Fibroblast of villous mesenchyme (primary cell): ENCODE measurements at places on chromosomes 7 and 10. TPM values are rescaled to one million over a fixed set of nuclear protein-coding genes. Genes with fewer than 3 reads are reported as not detected.
A peak's percentile ranks its signal among the peaks of the same experiment; 100 is the strongest.

Gene STEAP1B
- 7.4 and 11.7 TPM in 2 replicates for total RNA-seq

Gene FZD1
- 5.2 and 9.0 TPM in 2 replicates for total RNA-seq

Gene AIFM2
- total RNA-seq, result 5.5 and 7.8 TPM in 2 replicates

Gene CYP2C19
- total RNA-seq, result 0.43 TPM in 1 of 2 replicates, not detected in the other

Gene NRCAM
- 0.97 and 1.3 TPM in 2 replicates for total RNA-seq

Gene CLEC2L
- total RNA-seq, result not detected in 2 replicates

DNA sequence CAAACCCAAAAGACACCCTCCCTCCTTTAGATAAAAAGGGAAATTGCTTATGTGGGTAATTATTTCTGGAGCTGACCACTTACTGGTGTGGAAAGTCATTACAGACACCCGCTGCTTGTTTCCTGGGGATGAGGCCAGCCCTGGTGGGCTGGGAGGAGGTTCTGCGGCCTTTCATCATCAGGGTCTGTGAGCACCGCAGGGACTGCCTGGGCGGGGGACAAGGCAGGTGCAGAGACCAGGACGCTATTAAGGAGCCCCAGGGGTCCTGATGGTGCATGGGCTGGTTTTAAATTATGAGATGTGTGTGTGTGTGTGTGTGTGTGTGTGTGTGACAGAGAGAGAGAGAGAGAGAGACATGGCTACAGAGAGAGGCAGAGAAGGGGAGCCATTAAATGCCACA lies 171.2 kb downstream of the DNAJB6 start:
- DNase-seq, result no peak

DNA sequence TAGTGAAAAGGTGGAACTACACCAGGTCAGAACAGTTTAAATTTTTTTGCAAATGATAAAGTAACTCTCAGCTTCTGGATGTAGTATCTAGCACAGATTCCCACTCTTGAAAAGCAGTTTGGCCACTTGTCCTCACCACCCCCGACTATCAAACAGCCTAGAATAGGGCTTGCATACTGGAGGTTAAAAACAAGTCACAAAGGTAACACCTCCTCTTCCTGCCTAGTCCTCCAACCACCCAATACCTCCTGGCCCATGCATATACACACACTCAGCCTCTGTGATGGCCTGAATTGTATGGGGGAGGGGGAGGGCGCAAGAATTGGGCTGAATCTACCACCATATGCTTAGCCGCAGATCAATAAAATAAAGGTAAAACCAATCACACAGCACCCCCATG lies 5.7 kb downstream of the SKAP2 start:
- DNase-seq, result no peak

- DNase-seq, result no peak
Measured at GRCh38 chr7:81560708-81561107, 209.1 kb downstream of the HGF start.

- DNase-seq, result no peak
Measured at GRCh38 chr10:54585572-54585971, 215.5 kb downstream of the PCDH15 start.

DNA sequence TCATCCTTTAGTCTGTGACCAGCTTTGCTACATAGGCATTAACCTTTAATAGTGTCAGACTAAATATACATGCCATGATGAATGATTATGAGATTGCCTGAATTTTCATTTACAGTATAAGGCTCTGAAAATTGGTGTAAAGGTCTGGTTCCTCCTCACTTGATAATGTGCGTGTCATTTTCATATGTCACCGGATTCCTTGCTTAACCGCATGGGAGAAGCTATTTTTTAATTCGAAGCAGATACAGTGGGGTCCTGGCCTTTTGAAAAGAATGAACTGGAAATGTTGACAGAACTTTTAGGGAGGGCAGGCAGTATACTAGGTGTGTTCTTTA lies 192.4 kb upstream of the SH2B2 start:
- DNase-seq, result peak; percentile 76

GRCh38 chr7:43582503-43583423 lies at the start of gene STK17A:
Gene STK17A (plus strand): TSS chr7:43583108. CDS start chr7:43583244, 136 bp downstream.
- peak; percentile 92 for DNase-seq

GRCh38 chr7:27423290-27423689 lies 180.7 kb downstream of the EVX1 start:
- DNase-seq, result peak; percentile 10

- no peak for DNase-seq
Measured at GRCh38 chr7:2169923-2170575, 62.7 kb downstream of the MAD1L1 start.

DNA sequence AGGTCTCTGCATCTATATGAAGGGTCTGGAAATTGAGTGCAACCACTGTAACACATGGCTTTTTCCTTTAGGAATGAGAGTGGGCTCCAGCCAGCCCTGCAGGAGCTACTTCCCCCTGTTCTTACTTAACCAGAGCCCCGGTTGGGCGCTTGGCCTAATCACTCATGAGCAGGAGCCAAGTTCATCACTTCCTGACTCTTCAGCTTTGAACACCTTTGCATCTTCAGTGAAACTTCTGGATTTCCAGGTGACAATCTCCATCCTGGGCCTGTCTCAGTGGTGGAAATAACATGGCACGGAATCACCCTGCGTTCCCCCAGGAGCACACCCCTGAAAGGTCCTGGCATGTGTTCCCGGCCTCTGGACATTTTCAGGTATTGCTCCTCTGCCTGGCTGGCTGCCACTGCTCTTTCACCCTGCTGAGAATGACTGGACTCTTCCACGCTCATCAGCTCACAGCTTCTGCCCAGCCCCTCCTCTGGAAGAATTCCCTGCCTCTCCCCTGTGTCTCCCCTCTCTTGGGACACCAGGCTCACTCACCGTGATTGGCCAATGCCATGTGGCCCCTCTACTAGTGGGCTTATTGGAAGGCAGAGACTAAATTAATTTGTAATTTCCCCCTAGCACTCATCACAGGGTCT lies 229.1 kb upstream of the GRB10 start:
- no peak for DNase-seq

GRCh38 chr7:24981171-24981951 lies 1.4 kb upstream of the OSBPL3 start:
- peak; percentile 67 for DNase-seq

- no peak for DNase-seq
Measured at GRCh38 chr7:87435546-87435945, 39.9 kb downstream of the ABCB4 start.

GRCh38 chr7:30155481-30155880 lies 20.7 kb downstream of the MTURN start:
- no peak for DNase-seq
